ENCODE measurements at places on chromosomes 3 and 15.
A peak's percentile ranks its signal among the peaks of the same experiment; 100 is the strongest.

- no peaks in the 10 kb centered on the region for H3K36me3 ChIP-seq
- H3K4me3 ChIP-seq: no peak within 1 kb of the TSS
- DNase-seq: peak; percentile 55
- H3K4me1 ChIP-seq: no peaks in the 10 kb centered on the region
- H3K27ac ChIP-seq: no peak within 1 kb of the TSS
These were observed at the start of gene KBTBD13 for GRCh38 chr15:65076486-65077290. Gene KBTBD13, plus strand, starts transcription at chr15:65076746. Its CDS starts 70 bp downstream, at chr15:65076816.

DNA sequence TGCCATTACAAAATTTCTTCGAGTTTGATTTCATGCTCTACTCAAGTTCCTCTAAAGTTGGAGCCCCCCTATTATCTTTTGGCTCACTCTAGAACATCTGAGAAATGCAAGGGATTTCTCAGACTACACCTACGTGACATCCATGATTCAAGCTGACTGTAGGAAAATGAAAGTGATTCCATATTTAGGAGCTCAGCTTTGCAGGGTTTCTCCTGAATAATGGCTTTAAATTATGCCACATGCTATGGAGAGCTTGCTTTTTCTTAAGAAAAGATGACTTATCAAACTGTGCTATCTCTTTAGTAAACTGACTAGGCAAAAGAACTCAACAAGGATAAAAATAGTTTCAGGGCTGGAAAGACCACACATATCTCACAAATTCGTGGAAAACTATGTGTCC, 292.1 kb downstream of the LSAMP start:
- DNase-seq: no peak
- no peak overlapping the region for H3K27ac ChIP-seq
- H3K36me3 ChIP-seq: no peaks in the 10 kb centered on the region

DNA sequence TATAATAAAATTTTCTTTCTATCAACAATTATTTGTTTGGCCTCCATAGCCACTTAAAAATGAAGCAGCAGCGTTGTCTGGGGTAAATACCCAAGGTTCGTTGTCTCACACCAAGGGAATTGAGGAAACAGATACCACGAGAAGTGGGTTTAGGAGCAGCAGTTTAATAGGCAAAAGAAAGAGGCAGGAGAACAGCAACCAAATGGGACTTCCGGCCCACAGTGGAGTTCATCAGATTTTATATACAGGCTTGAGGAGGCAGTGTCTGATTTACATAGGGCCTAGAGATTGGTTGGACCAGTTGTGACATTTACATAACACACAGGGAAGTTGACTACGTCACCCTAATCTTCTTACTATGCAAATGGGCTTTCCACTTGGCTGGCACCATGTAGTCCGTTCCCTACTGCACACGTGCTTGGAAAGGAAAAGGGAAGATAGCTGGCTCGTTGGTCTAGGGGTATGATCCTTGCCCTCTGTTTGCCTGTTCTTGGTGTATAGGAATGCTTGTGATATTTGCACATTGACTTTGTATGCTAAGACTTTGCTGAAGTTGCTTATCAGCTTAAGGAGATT, 61.5 kb upstream of the SETMAR start:
- H3K27me3 ChIP-seq: no peaks in the 10 kb centered on the region
- H3K36me3 ChIP-seq: no peaks in the 10 kb centered on the region
- no peak for DNase-seq
- no peak overlapping the region for H3K27ac ChIP-seq
- H3K4me1 ChIP-seq: no peaks in the 10 kb centered on the region

GRCh38 chr15:56385908-56386307, 20.7 kb downstream of the TEX9 start:
- H3K27me3 ChIP-seq: no peaks in the 10 kb centered on the region
- no peak overlapping the region for H3K27ac ChIP-seq
- no peaks in the 10 kb centered on the region for H3K4me1 ChIP-seq
- H3K36me3 ChIP-seq: no peaks in the 10 kb centered on the region

DNA sequence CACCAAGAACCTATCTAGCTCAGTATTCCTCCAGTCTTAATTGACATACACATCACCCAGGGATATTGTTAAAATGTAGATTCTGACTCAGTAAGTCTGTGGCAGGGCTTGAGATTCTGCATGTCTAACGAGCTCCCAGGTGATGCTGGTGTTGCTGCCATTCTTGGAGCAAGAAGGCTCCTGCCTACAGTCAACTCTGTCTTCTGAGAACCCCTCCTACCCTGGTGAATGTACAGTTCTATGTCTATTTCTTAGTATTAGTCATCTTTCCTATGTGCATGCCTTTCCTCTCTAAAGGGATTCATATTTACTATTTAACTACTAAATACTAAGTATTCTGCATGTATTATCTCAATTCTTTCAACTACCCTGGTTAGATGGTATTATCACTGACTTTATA, 268.7 kb downstream of the EDEM1 start:
- no peaks in the 10 kb centered on the region for H3K27me3 ChIP-seq
- H3K4me1 ChIP-seq: no peaks in the 10 kb centered on the region
- no peak overlapping the region for H3K4me3 ChIP-seq
- no peak overlapping the region for H3K27ac ChIP-seq
- no peaks in the 10 kb centered on the region for H3K36me3 ChIP-seq
- DNase-seq: no peak

GRCh38 chr15:41834096-41834495, 4.6 kb upstream of the PLA2G4B start:
- H3K27ac ChIP-seq: peak overlapping the region; percentile 80
- no peaks in the 10 kb centered on the region for H3K27me3 ChIP-seq
- H3K4me1 ChIP-seq: peaks cover 40% of the 10 kb centered on the region
- peaks cover 17% of the 10 kb centered on the region for H3K36me3 ChIP-seq

- H3K36me3 ChIP-seq: no peaks in the 10 kb centered on the region
- DNase-seq: no peak
- no peaks in the 10 kb centered on the region for H3K27me3 ChIP-seq
- no peak overlapping the region for H3K4me3 ChIP-seq
- H3K27ac ChIP-seq: no peak overlapping the region
- no peaks in the 10 kb centered on the region for H3K4me1 ChIP-seq
These were observed 6.6 kb upstream of the MCF2L2 start for GRCh38 chr3:183434992-183435391.

GRCh38 chr3:8759038-8759707, 10.2 kb downstream of the OXTR start:
- no peaks in the 10 kb centered on the region for H3K27me3 ChIP-seq
- no peak overlapping the region for H3K27ac ChIP-seq
- H3K36me3 ChIP-seq: no peaks in the 10 kb centered on the region
- no peak for DNase-seq

DNA sequence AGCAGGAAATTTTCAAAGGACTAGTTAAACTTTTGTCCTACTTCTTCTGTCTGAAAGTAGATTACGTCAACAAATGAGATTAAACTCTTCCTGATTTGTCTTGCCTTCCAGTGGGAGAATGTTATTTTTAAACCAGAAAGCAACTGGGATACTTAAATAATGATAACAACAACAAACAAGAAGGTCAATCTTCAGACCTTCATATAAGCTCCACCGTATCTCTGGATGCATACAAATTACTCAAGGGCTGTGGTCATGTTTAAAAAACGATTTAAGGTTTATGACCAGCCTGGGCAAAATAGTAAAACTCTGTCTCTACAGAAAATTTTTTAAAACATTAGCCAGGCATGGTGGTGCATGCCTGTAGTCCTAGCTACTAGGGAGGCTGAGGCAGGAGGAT, 145.3 kb upstream of the NPHP3 start:
- DNase-seq: no peak
- no peaks in the 10 kb centered on the region for H3K36me3 ChIP-seq
- H3K27me3 ChIP-seq: peaks cover 6% of the 10 kb centered on the region
- H3K4me1 ChIP-seq: no peaks in the 10 kb centered on the region
- no peak overlapping the region for H3K27ac ChIP-seq

GRCh38 chr3:192842711-192843110, 74.9 kb downstream of the MB21D2 start:
- H3K36me3 ChIP-seq: no peaks in the 10 kb centered on the region
- no peak overlapping the region for H3K4me3 ChIP-seq
- H3K27me3 ChIP-seq: no peaks in the 10 kb centered on the region
- no peak for DNase-seq
- H3K4me1 ChIP-seq: no peaks in the 10 kb centered on the region

- DNase-seq: no peak
- H3K4me1 ChIP-seq: no peaks in the 10 kb centered on the region
- peaks cover 100% of the 10 kb centered on the region for H3K36me3 ChIP-seq
- H3K27me3 ChIP-seq: no peaks in the 10 kb centered on the region
- H3K4me3 ChIP-seq: no peak overlapping the region
These were observed 43.3 kb downstream of the TGFBR2 start for GRCh38 chr3:30649572-30650318.

- no peaks in the 10 kb centered on the region for H3K36me3 ChIP-seq
- H3K4me3 ChIP-seq: no peak overlapping the region
- DNase-seq: no peak
- H3K27ac ChIP-seq: no peak overlapping the region
- peaks cover 7% of the 10 kb centered on the region for H3K4me1 ChIP-seq
These were observed 42.9 kb upstream of the MITF start for GRCh38 chr3:69696367-69696766.

DNA sequence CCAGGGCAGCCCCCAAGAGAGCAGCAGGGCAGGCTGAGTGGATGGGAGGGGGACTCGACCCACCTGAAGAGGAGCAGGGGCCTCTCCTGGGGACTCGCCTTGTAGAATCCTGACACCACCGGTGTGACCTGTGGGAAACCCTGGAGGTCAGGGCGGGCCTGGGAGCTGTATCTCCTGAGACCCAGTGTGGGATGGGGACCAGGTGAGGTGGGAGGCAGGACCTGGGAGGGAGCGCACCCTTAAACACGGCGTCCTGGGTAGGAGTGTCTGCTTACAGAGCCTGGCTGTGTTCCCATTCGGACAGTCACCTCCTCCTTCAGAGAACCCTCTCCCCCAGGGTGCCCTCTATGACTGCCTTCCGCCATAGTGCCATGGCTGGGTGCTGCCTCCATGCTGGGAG, 27.1 kb downstream of the C15orf39 start:
- H3K27me3 ChIP-seq: no peaks in the 10 kb centered on the region
- DNase-seq: no peak
- H3K27ac ChIP-seq: no peak overlapping the region
- no peaks in the 10 kb centered on the region for H3K36me3 ChIP-seq
- no peak overlapping the region for H3K4me3 ChIP-seq
- H3K4me1 ChIP-seq: no peaks in the 10 kb centered on the region

- no peaks in the 10 kb centered on the region for H3K27me3 ChIP-seq
- no peak for DNase-seq
- H3K27ac ChIP-seq: no peak overlapping the region
- H3K4me1 ChIP-seq: peaks cover 9% of the 10 kb centered on the region
These were observed 98.1 kb upstream of the STRIT1 start for GRCh38 chr3:155391551-155391958.

DNA sequence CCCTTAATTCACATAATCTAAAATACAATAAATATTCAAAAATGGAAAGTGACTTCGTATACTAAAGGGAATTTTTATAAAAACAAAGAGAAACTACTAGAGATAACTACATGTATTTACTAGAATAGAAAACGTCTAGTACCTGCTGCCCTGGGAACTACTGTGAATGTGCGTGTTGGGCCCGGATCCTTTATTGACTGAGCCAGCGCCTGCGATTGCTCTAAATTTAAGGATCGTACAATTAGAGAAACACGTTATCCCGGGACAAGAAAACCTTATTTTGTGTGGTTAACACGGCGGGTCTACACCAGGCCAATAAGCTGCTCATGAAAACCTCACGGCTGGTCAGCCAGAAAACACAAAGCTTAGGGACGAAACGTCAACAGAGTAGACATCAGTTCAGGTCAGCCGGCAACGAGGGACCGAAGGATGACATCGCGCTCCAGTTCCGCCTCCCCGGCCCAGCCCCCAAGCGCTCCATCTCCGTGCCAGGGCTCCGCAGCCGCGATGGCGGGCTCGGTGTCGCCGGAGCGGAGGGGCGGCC, 555 bp downstream of the TM2D3 start:
- peaks cover 41% of the 10 kb centered on the region for H3K36me3 ChIP-seq
- H3K4me3 ChIP-seq: peak overlapping the region; percentile 90
- DNase-seq: no peak
- peak overlapping the region; percentile 78 for H3K27ac ChIP-seq
- H3K27me3 ChIP-seq: no peaks in the 10 kb centered on the region

DNA sequence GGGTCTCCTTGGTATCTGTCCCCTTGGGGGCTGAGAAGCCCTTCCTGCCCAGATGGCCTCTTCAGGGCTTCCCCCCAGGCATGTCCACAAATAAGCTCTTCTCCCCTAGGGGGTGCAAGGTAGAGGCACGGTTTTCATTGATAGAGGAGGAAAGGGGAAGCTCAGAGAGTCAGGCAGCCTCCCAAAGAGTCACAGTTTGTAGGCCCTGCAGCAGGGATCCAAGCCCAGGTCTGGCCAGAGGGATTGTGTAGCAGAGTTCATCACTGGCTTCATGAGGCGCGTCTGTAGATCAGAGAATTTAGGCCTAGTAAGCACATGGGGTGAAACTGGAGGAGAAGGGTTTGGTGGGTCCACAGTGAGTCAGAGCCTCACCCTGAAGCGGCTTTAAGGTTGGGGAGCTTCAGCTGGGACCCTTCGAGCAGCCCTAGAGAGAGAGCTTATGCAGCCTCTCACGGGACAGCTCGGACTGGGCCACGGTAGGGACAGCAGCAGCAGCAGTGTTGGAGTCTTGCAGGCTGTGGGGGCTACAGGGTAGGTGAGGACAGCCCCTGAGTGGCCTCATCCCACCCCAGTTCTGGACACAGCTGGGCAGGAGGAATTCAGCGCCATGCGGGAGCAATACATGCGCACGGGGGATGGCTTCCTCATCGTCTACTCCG, 37.5 kb upstream of the ESYT3 start:
- no peaks in the 10 kb centered on the region for H3K4me1 ChIP-seq
- H3K36me3 ChIP-seq: no peaks in the 10 kb centered on the region
- H3K27ac ChIP-seq: no peak overlapping the region
- no peak for DNase-seq

DNA sequence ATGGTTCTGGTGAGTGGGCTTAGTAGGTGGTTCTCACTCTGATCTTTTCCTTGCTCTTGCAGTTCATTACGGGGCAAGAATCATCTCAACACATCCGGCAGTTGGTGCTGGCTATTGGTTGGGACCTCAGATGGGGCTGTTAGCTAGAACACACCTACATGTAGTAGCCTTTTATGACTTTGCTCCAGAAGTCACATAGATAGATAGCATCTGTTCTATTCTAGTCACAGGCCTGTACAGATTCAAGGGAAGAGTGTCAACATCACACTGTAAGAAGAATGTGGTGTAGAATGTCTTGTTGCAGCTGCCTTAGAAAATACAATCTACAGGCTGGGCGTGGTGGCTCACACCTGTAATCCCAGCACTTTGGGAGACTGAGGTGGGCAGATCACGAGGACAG, 15.1 kb downstream of the RAB5A start:
- no peak overlapping the region for H3K27ac ChIP-seq
- H3K36me3 ChIP-seq: peaks cover 41% of the 10 kb centered on the region
- no peak overlapping the region for H3K4me3 ChIP-seq
- no peaks in the 10 kb centered on the region for H3K4me1 ChIP-seq
